D721Med (cell line): ENCODE measurements at places on chromosomes 11 and 22.

- DNase-seq: peak; percentile 5
Observed at GRCh38 chr11:119030029-119030328, 698 bp downstream of the SLC37A4 start.

- DNase-seq: no peak
Observed at GRCh38 chr22:50676661-50677492, 4.3 kb downstream of the SHANK3 start.

- DNase-seq: no peak
Observed at GRCh38 chr22:42743501-42743991, 22.9 kb upstream of the A4GALT start.

GRCh38 chr11:2222451-2222850 lies 47.9 kb downstream of the ASCL2 start:
- no peak for DNase-seq

DNA sequence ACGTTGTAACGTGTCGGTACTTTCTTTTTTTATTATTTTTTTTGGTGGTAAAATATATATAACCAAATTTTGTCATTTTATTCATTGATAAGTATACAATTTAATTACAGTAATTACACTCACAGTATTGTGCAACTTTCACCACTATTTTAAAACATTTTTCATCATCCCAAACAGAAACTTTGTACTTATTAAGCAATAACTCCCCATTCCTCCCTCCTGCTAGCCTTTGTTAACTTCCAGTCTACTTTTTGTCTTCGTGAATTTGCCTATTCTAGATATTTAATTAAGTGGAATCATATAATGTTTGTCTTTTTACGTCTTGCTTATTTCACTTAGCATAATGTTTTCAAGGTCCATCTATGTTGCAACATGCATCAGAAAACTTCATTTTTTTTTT lies 58.5 kb downstream of the STIM1 start:
- no peak for DNase-seq

DNA sequence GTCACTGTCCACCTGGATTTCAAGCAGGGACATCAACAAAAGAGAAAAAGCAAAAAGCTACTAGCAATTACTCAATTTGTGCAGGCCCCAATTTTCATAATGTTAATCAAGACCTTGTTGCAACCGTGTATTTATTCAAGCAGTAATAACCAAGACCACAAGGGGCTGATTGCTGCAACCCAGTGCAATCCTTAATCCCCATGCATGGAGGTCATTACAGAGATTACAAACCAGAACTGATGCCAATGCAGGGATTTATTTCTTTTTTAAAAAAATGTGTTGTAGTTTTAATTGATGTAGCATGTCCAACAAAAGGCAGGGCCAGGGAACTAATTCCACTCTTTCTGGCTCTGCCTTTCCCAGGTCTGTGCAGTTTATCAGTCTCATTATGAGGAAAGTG lies 18.4 kb downstream of the TECTA start:
- DNase-seq: no peak

GRCh38 chr11:129298988-129299387 lies 76.7 kb upstream of the BARX2 start:
- no peak for DNase-seq

DNA sequence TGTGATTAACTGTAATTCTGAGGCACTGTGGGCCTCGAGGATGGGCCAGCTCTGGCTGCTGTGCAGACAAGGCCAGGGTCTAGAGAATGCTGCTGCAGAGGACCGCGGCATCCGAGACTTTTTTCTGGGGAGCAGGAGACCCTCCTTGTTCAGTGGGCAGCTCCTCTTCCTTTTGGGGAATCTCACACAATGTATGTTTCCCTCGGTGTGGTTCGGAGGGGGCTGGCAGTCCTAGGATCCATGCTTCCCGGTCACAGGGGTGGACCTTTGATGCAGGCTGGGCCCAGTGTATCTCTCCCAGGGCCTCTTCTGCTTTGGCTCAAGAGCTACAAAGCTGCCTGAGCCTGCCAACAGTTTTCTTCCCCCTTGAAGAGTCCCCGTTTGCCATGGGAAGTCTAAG lies 31.5 kb downstream of the MYEOV start:
- DNase-seq: no peak

DNA sequence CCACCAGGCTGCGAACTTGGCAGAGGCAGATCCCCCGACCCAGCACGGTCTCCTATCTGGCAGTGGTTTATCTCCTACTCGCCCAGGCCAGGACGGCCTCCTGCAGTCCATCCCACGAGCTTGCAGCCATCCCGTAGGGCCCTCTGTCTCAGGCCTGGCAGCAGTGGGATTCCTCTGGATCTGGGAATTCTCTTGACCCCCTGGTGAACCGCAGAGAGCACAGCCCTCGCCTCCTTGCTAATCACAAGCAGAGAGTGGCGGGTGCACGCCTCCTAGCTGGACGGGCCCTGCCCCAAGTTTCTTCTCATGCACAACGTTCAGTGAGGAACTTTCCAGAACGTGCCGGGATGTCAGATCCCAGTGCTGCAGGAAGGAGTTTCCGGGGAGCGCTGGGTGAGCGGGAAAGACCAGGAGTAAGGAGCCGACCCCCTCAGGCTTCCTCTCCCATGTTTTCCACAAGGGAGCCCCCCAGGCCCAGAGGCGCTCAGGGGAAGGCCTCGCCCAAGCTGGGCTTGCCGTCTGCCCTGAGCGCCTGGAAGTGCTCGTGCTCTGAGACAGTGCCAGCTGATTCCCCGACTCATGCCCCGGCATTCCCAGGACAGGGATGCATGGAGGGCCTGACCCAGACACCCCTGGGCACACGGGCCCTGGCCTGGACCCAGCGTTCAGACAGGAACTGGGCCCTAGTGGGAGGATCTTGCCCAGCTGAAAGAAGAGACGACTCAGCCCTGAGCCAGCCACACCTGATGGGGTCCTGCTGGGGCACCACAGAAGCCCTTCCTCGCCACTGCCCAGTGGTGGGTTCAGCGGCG lies 24.6 kb downstream of the IGF2 start:
- DNase-seq: no peak

DNA sequence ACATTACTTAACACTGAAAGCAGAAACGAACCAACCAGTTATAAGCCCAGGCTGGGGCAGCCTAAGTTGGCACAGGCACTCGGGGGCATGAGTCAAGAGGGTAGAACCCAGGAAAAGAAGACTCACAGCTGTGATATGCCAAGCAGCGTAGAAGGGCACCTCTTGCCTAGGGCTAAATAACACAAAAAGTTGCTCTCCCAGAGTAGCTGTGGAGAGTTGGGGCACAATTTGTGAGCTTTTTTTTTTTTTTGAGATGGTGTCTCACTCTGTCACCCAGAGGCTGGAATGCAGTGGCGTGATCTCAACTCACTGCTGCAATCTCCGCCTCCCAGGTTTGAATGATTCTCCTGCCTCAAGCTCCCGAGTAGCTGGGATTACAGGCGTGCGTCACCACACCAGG lies 8.8 kb downstream of the CLMP start:
- no peak for DNase-seq

DNA sequence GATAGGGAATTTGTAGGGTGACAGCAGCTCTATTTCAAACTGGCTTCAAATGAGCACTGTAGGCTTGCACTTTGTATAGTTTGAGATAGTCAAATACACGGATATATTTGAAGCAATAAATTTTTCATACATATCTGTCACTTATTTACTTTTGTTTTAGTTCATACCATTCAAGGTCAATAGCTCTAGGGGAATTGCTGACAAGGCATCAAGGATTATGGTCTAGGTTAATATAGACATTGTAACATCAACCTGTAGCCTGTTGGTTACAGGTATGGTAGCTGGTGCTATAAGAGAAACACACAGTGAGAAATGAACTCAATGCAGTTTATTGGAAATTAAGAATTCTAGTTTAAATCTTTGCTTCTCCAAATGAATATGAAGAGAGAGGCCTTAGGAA lies 267.6 kb downstream of the SOX6 start:
- no peak for DNase-seq

GRCh38 chr22:39839917-39840510 lies 53.5 kb downstream of the ENTHD1 start:
- no peak for DNase-seq

- DNase-seq: no peak
Observed at GRCh38 chr11:34363363-34364084, 5.7 kb upstream of the ABTB2 start.

- no peak for DNase-seq
Observed at GRCh38 chr11:60703374-60703773, 4.0 kb downstream of the MS4A8 start.

- no peak for DNase-seq
Observed at GRCh38 chr11:86592047-86592591, 80.3 kb downstream of the ME3 start.

DNA sequence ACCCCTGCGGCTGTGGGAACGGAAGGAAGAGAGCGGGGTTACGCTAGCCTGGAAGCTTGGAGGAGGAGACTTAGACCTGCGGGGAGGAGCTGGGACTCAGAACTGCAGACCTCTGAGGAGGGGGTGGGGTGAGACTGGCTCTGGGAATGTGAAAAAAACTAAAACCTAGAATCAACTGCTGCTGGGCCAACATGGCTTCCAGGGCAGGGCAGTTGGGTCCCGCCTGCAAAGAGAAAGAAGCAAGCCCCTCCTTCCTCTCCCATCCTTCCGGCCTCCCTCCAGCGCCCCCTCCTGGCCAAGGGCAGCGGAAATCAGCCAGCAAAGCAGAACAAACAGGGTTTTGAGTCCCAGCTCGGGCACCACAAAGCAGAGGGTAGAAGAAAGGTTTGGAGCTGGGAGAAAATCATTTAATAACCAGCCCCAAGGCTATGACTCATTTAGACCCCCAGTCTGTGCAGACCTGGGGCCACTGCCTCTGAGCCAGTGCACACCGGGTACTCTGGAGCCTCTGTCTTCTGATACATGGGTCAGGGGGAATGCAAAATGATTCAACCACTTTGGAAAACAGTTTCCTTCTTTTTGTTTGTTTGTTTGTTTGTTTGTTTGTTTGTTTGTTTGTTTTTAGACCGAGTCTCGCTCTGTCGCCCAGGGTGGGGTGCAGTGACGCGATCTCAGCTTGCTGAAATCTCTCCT lies 7.3 kb upstream of the NCF4 start:
- DNase-seq: no peak

DNA sequence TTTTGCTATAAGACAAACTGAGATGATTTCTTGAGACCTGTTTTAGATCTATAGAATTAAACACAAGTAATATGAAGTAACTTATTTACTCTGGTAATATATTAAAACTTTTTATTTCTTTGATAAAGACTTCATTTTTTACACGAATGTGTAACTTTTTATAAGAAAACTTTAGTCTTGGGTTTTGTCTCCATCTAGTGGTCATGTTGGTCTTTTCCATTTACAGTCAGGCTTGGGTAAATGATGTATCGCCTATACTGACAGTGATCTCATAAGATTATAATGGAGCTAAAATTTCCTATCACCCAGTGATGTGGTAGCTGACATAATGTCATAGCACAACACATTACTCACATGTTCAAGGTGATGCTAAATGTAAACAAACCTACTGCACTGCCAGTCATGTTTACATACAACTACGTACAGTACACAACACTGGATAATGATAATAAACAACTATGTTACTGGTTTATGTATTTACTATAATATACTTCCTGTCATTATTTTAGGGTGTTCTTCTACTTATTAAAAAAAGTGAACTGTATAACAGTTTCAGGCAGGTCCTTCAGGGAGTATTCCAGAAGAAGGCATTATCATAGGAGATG lies 7.5 kb upstream of the C11orf97 start:
- DNase-seq: no peak

DNA sequence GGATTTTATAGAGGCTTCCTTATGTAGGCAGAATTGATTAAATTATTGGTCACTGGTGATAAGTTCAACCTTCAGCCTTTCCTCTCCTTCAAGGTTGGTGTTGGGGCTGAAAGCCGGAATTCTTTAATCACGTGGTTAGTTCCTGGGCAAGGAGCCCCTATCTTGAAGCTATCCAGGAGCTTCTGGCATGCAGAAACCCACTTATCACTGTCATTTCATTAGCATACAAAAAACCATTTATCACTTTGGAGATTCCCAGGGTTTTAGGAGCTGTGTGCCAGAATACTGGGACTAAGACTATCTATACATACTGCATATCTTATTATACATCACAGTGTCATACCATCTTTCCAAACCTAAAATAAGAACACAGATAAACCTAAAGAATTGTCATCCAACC lies 18.5 kb upstream of the MED17 start:
- no peak for DNase-seq

DNA sequence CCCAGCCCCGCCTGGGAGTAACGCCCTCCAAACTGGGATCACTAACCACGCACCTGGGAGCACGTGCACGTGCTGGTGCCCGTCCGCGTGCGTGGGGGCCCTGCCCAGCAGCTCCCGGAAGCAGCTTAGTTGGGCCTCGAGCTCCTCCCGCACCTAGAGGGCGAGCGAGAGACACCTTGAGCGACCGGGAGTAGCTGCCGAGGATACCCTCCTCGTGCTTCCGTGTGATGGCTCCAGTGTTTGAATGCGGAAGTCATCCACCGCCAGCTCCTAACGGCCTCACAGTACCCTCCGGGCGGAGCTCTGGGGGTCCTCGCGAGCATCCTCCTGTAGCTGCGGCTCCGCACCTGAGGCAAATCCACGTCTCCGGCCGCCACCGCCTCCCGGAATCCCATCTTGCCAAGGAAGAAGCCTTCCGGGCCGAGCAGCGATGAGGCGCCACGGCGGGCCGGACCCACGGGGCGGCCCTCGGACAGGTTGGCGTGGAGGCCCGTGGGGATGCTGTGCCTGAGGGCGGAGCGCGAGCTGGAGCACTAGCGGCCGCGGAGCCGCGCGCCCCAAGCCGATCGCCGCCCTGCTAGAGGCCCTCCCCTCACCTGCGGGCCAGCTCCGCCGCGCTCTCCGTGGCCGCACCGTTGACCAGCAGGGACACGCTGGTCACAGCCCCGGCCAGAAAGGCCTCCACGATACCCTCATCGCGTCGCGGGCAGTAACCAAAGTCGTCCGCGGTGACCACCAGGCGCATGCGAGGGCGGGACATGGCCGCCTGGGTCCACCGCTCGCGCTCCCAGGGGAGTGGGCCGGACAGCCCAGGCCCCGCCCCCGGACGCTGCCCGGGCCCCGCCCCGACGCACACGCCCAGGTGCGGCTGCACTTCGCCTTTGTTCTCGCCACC lies at the start of gene YDJC:
Gene YDJC (minus strand): TSS at position 768 of the 895 bp plus-strand sequence. CDS start 8 bp downstream, at position 760.
- peak; percentile 84 for DNase-seq

- DNase-seq: no peak
Observed at GRCh38 chr22:45889539-45890350, 87.2 kb downstream of the WNT7B start.

GRCh38 chr11:57313788-57314135 lies 11.0 kb downstream of the TNKS1BP1 start:
- DNase-seq: no peak

- DNase-seq: no peak
Observed at GRCh38 chr11:103648670-103649400, 387.6 kb upstream of the DDI1 start.

DNA sequence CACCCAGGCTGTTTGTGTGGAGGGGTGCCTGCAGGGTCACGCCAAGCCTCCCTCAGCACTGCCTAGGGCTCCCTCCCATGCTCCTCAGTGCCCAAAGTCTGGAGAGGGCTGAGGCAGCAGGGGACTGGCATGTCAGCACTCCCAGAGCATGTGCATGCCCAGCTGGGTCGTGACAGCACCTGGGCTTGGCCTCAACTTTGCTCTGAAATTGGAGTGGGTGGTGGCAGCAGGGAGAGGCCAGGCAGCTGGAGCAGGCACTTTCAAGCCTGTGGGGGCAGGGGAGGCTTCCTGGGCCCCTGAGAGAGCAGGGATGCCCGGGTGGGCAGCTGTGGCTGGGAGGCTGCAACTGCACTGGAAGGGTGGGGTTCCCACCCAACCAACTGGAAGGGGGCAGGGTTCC lies 35.6 kb upstream of the DDX10 start:
- no peak for DNase-seq
